C1 segment of cervical spinal cord (tissue), 14 donors: ENCODE measurements at places on chromosomes 3 and 15.

GRCh38 chr15:101118615-101119014 is 133.2 kb downstream of the CHSY1 start:
- DNase-seq, result no peak

DNA sequence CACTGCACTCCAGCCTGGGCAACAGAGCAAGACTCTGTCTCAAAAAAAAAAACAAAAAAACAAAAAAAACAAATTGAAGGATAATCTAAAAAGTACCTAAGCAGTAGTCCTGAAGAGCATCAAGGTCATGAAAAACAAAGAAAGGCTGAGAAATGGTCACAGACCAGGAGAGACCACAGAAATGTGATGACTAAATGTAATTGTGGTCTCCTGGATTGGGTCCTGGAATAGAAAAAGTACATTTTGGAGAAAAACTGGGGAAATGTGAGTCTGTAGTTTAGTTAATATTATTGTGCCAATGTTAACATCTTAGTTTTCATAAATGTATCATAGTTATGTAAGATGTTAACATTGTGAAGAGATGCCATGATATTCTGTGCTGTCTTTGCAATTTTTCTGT is 267.5 kb upstream of the NR2E3 start:
- DNase-seq, result no peak

- no peak for DNase-seq
These were observed 2.2 kb upstream of the IL17RC start for GRCh38 chr3:9914559-9915253.

DNA sequence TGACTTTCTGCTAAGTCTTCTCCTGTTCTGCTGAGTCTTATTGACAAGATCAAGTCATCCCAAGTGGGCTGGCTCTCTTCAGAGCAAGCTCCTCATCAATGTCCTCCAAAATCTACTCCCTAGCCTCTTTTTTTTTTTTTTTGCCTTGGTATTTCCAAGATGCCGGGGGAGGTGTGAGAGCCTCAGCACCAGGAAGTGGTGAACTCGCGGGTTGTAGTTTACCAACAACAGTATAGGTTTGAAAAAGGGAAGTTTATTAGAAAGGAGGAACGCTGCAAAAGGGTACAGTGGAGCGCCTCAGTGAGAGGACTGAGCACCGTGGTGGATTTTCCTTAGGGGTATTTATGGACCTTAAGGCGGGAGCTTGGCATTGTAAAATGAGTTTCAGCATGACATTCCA is 94.3 kb upstream of the SGO1 start:
- DNase-seq, result no peak

- DNase-seq, result no peak
These were observed 88.3 kb downstream of the TMEM266 start for GRCh38 chr15:76147906-76148570.

- DNase-seq, result no peak
These were observed 24.5 kb upstream of the NEDD4 start for GRCh38 chr15:56017920-56018319.

DNA sequence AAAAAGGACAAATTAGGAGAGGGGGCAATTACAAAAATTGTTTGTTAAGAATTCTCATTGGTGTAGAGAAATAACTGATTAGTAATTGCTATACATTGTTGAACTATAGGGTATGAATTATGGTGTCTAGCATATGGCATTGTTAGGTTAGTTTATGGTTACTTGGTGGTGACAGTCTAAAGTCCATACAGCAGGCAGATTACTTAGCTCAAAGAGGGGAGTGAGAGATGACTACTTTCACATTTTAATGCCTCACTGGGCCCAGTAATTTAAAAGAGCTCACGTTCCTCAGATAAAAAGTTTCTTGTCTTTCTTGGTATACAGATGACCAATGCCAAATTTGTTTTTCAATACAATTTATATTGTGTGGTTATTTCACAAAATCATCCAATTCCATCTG is 112.4 kb upstream of the NEDD4 start:
- no peak for DNase-seq

DNA sequence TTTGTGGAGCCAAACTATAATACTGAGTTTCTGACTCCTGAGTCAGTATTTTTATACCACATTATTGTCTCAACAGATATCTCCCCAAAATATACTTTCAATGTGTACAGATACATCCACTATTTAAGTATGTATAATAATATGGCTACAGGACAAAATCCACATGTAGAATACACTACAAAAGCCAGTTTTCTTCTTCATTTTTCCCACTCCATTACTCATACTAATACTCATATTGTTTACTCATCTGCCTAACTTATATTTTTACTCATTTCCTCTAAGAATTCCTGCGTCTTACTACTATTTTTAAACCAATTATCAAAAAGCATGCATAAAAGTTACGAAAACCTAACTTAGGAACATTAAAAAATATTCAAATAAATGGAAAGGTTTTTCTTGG is 440.8 kb downstream of the ZNF385D start:
- no peak for DNase-seq

GRCh38 chr3:58041826-58042324 is 33.7 kb downstream of the FLNB start:
- DNase-seq, result no peak

GRCh38 chr3:62919784-62920465 is 44.7 kb upstream of the CADPS start:
- no peak for DNase-seq

DNA sequence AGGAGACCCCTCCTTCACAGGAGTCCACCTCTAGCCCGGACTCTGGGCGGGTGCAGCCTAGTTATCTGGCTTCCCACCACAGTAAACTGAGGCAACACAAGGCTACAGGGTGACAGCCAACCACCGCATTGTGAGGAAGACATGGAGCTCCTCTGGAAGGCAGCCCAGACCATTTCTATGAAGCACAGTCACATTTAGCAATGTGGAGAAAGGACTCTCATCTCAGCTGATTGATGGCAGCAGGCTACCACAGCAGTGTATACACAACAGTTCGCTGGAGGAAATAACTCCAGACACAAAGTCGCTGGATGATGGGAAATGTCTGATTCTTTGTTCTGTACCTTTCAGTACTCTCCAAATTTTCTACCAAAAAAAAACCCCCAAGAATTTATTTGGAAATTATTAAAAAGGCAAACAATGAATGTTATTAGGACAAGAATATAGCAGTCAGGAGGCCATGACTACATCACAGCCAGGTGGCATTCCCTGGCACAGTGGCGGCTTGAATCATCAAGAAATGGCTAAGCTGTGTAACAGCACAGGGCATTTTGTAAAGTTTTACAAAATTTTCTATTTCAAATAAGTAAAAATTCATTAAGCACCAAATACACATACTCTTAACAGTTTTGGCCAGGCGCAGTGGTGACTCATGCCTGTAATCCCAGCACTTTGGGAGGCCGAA is 40.1 kb downstream of the FAN1 start:
- DNase-seq, result no peak

DNA sequence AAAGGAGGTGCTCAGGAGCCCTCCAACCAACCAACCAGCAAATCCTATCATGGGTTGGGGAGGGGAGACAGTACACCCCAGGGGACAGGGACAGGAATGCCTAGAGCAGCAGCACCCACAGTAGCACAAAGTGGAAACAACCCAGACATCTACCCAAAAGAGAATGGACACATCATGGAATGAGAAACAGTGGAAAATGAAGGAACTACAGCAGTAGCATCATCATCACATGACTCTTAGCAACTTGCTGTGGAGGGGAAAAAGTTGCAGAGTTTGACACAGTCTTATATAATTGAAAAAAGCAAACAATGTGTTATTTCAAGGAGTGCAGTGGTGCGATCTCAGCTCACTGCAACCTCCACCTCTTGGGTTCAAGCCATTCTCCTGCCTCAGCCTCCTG is 11.0 kb downstream of the C3orf22 start:
- DNase-seq, result no peak

DNA sequence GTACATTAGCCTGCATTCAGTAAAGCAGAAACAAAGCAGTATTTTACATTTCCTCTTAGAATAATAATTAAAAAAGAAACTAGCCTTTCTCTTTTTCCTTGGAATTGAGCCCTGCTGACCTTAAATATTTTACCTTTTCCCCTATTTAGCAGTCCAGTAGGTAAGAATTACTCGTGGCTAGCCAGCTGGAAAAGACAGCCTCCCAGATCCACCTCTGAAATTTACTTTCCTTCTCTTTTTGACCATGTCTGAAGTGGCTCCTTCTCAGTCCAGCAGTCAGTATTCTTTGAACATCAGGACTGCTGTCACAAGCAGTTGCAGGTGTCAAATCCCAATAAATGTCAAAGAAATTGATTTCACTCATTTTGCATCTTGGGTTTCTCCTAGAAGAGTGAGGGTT is 311.5 kb upstream of the DCBLD2 start:
- no peak for DNase-seq

DNA sequence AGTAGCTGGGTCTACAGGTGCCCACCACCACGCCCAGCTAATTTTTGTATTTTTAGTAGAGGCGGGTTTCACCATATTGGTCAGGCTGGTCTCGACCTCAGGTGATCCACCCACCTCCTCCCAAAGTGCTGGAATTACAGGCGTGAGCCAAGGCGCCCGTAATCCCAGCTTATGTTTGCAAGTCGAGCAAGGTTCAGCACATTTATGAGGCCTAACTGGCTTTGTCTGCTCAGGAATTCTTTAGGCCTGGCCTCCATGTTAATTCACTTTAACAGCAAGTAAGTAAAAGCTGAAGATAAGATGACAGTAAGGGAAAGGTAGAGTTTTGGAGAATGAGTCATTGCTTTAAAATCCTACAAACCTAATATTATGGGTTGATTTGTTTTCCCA is 24.6 kb downstream of the SIDT1 start:
- no peak for DNase-seq

GRCh38 chr3:56855856-56856512 is 54.2 kb upstream of the ARHGEF3 start:
- no peak for DNase-seq

GRCh38 chr15:66868918-66869317 is 166.9 kb downstream of the SMAD6 start:
- no peak for DNase-seq

- no peak for DNase-seq
These were observed 56.1 kb downstream of the VGLL3 start for GRCh38 chr3:86934851-86935250.

GRCh38 chr3:141312354-141313092 is 55.8 kb upstream of the ZBTB38 start:
- DNase-seq, result no peak

DNA sequence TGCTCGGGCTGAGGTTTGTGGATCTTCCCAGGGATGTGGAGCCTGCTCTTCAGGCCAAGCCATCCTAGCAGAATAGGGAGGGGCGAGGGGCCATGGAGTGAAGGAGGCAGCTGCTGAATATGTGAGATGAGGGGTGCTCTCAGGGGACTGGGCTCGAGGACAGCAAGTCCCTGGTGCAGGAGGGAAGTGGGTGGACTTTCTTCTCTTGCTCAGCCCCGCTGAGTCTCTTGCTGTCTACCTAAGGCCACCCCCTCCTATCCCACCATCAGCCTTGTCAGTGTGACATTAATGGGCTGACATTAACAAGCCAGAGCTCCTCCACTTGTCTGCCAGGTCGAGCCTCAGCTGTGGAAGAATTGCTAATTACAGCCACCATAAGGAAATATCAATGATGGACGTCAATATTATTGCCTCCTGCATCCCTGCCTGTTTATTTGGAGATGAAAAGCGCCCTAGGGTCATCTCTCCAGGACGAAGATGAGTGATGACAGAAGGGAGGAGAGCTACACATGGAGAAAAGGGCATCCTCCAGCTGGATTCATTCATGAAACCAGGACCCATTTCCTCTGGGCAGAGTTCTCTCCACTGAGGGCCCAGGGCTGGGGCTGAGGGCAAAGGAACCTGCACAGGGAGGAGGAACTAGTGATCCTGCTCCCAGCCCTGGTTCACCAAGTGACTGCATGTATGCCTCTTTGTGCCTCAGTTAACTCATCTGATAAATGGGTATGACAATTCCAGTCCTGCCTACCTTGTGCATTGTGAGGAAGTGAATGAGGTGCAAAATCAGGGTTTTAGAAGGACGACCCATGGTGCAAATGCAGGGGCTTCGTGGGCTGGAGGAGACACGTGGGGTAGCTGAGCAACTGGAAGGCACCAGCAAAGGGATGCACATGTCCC is 34.9 kb upstream of the LINGO1 start:
- no peak for DNase-seq

DNA sequence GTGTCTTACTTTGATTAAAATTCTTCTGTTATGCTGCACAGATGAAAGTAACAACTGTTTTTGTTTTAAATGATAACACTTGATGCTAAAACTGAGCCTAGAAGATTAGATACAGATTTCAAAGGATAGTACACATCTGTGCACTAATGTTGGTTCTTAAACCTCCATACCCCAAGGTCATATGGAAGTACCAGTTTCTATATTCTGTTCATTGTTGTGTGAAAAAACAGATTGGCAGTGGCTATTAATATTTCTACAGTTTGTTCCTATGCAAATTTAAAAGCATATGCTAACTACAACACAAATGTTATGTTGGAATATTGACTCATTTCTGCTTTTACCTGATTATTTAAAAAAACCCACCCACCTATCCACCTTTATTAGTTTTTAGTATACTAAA is 32.0 kb upstream of the GBE1 start:
- no peak for DNase-seq

DNA sequence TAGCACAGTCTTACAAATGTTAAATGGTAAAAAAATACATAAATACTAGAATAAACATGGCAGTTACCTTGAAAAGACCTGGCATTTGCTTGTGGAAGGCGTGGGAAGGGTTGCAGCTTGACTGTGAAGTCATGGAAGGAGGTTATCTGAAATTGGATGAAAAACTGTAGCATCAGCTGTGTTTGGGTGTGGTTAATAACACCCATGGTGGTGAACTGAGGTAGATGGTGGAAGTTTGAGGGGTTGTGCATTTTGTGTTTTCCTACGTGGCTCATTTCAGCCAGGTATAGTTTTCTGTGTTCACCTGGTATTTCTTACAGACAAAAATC is 46.5 kb downstream of the PSMD6 start:
- no peak for DNase-seq

DNA sequence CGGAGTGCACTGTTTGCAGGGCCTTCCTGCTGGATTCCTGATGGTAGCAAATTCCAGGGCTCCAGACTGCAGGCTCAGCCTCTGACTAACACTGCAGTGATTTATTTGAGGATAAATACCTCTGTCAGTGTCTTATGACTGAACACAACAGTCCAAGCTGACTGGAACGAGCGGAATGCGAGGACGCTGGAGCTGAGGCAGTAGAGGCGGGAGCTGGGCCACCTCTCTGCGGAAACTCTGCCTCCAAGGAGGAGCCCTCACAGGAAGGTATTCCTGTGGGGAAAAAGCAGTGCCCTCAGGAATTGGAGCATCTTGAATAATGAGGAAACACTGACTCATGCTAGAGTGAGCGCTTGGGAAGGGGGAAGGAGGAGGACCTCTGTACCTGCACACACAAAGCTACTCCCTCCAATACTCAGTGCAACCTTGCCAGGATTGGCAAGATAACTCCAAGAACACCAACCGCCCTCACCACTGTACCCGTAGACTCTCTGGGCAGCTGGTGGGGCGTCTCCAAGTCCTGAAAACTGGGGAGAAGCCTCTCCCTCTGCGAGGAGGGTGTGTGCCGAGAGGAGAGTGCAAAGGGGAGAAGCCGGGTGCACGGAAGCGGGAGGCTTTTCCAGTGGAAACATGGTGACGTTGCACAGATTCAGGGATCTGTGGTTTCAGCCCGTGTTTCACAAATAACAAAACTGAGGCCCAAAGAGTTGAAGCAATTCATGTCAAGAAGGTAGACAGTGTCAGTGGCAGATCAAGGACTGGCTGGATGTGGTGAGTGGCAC is 43.0 kb downstream of the VGLL4 start:
- peak; percentile 23 for DNase-seq
